IPS DF 6.9 (cell line): ENCODE measurements at places on chromosomes 16 and 17.

- H3K4me1 ChIP-seq = no peaks in the 10 kb centered on the region
- H3K36me3 ChIP-seq = no peaks in the 10 kb centered on the region
- no peak overlapping the region for H3K4me3 ChIP-seq
- H3K27ac ChIP-seq = no peak overlapping the region
- no peaks in the 10 kb centered on the region for H3K27me3 ChIP-seq
Measured at GRCh38 chr17:71987634-71988033, 133.2 kb upstream of the SOX9 start.

- no peak for DNase-seq
- peaks cover 8% of the 10 kb centered on the region for H3K4me1 ChIP-seq
- H3K4me3 ChIP-seq = no peak overlapping the region
- no peaks in the 10 kb centered on the region for H3K36me3 ChIP-seq
Measured at GRCh38 chr17:77733576-77734296, 224.8 kb upstream of the TNRC6C start.

DNA sequence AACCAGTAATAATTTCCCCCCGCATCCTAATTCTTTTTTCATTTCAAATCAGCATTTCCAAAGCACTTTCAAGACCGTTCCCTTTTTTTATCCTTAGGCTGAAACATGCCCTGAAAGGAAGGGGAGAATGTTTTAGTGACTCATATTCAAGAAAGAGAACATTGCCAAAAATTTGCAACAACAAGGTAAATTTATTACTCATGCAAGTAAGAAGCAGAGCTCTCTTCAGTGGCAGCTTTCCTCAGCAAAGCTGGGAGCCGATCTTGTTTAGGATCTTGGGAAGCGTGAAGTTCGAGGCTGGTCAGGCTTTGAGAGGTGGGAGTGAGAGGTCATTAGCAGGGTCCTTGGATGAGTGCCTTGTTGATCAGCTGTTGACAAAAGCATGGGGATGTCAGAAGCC lies 129.5 kb downstream of the PRKCA start:
- no peak for DNase-seq
- no peak overlapping the region for H3K27ac ChIP-seq

DNA sequence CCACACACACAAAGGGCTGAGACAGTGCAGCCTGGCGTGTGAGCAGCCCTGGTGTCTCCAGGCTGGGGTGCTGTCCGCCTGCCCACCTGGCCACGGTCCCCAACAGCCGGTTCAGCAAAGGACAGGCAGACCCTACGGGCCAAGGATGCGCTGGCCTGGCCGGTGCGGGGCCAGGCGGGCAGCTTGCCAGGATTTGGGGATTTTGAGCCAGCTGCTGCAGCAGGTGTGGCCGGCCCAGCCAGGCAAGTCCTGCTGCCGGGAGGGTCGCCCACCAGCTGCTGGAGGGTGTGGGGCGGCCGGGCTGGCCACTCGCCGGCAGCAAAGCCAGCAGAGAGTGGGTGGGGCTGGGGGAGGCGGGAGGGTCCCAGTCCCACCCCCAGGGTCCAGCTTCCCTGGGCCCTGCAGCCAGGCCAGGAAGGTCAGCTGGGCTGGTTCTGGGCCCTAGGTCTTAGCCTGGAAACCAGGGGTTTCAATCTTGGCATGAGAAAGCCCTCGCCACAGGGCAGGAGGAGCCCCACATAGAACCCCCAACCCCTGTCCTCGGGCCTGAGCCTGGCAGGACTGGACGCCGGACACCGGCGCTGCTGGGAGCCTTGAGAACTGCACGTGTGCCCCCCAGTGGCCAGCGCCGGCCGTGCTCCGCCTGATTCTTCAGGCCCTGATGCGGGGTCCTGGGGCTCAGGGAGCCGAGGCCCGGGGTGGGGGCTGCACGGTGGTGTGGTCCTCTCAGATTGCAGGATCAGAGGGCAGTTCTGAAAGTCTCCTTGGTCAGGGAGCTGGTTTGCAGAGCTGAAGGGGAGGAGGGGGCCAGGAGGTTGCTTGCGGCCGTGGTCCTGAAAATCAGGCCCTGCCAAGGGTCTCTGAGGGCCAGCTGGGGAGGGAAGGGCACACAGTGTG lies 17.6 kb upstream of the SSTR5 start:
- no peak overlapping the region for H3K27ac ChIP-seq
- peaks cover 3% of the 10 kb centered on the region; the same call in 1 of the 2 replicates for H3K4me1 ChIP-seq
- no peak overlapping the region for H3K4me3 ChIP-seq

DNA sequence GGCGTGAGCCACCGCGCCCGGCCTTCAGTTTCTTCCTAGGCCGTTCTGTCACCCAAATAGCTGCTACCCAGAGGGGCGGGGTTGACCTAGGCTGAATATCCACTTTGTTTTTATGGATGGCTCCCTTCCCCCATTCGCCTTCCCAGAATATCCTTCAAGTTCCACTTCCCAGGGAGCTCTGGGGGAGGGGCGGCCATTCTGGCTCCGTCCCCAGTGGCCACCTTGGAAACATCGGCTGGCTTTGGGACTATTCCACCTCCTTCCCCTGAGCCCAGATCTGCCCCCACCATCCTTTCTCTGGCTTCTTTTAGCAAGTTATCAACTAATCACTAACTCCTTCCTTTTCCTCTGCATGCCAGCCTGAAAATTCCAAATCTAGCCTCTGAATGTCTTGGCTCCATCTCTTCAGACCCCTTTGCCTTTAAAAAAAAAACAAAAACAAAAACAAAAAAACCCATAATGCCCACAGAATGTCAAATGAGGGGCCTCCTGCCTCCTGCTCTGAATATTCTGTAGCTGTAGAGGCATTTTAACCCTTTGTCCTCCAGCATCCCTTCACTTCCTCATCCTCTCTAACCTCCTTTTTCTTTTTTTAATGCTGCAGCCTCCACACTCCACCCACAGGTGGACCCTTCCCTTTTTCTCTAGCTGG lies 6.4 kb downstream of the ATP1B2 start:
- no peaks in the 10 kb centered on the region; the same call in 1 of the 2 replicates for H3K27me3 ChIP-seq
- no peaks in the 10 kb centered on the region for H3K36me3 ChIP-seq
- DNase-seq = peak; percentile 90
- H3K27ac ChIP-seq = no peak overlapping the region
- peak overlapping the region; percentile 18; the same call in 1 of the 2 replicates for H3K4me3 ChIP-seq
- H3K4me1 ChIP-seq = peaks cover 6% of the 10 kb centered on the region; the same call in 1 of the 2 replicates

DNA sequence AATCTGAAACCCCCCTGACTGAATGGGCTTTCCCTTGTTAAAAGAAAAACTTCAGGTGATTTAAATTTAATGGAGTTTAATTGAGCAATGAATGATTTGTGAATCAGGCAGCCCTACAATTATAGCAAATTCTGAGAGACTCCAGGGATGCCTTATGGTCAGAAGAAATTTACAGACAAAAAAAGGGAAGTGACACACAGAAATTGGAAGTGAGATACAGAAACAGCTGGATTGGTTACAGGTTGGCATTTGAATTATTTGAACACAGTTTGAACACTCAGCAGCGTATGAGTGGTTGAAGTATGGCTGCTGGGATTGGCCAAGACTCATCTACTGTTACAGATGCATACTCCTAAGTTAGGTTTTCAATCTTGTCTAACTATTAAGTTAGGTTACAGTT lies 19.0 kb upstream of the CPHXL start:
- H3K27ac ChIP-seq = no peak overlapping the region
- H3K4me1 ChIP-seq = no peaks in the 10 kb centered on the region
- H3K36me3 ChIP-seq = no peaks in the 10 kb centered on the region
- H3K4me3 ChIP-seq = no peak overlapping the region

DNA sequence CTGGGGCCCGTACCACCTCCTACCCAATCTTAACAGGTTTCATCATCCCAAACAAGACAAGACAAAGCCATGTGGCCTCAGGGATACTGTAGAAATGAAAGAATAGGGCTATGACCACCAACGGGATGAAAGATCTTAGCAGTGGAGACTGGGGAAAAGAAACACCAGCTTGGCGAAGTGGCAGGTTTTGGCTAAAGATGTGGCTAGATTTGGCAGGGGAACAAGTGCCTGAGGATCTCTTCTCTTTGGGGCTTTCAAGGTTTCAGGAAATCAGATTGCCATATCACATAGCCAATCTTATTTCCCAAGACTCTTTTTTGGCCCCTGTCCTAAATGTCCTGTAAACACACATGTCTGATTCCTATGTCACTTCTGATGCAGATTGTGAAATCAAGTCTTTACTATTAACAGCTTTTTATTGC lies 6.9 kb downstream of the KRT24 start:
- no peaks in the 10 kb centered on the region for H3K4me1 ChIP-seq
- H3K36me3 ChIP-seq = no peaks in the 10 kb centered on the region
- H3K27me3 ChIP-seq = no peaks in the 10 kb centered on the region
- no peak for DNase-seq
- H3K27ac ChIP-seq = no peak overlapping the region
- H3K4me3 ChIP-seq = no peak overlapping the region

DNA sequence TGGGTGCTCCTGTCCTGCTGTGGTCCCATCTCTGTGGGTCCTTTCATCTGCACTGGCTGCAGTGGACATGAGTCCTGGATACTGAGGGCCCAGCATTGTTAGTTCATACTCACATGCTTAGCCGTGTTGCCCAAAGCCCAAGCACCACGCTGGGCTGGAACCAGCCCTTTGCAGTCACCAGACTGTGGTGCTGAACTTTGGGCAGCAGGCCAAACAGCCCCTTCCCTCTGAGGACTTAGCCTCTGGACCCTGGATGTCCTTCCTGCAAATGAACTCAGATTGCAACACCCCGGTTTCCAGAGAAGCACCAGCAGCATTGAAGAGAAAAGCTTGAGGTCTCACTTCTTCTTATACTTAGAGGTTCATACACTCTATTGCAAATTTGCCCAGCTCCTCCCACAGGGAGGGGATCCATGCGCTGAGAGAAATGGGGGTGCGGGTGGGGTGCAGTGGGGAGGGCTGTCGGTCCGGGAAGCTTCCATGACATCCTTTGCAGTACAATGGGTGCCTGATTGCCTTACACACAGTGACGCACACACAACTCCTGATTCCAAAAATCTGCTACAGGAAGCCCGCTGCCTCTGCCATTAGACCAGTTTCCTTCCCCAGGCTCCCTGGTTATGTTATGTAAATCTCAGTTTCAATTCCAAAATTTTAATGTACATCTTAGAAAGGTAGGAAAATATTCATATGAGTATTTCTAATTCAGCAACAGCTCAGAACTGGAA lies 65.8 kb downstream of the RGS9 start:
- H3K4me1 ChIP-seq = no peaks in the 10 kb centered on the region
- H3K27ac ChIP-seq = no peak overlapping the region
- DNase-seq = no peak
- H3K27me3 ChIP-seq = no peaks in the 10 kb centered on the region

- peaks cover 74% of the 10 kb centered on the region for H3K27me3 ChIP-seq
- DNase-seq = no peak
- no peaks in the 10 kb centered on the region for H3K36me3 ChIP-seq
- H3K4me3 ChIP-seq = no peak overlapping the region
Measured at GRCh38 chr17:38567350-38567749, 38.4 kb downstream of the SRCIN1 start.

DNA sequence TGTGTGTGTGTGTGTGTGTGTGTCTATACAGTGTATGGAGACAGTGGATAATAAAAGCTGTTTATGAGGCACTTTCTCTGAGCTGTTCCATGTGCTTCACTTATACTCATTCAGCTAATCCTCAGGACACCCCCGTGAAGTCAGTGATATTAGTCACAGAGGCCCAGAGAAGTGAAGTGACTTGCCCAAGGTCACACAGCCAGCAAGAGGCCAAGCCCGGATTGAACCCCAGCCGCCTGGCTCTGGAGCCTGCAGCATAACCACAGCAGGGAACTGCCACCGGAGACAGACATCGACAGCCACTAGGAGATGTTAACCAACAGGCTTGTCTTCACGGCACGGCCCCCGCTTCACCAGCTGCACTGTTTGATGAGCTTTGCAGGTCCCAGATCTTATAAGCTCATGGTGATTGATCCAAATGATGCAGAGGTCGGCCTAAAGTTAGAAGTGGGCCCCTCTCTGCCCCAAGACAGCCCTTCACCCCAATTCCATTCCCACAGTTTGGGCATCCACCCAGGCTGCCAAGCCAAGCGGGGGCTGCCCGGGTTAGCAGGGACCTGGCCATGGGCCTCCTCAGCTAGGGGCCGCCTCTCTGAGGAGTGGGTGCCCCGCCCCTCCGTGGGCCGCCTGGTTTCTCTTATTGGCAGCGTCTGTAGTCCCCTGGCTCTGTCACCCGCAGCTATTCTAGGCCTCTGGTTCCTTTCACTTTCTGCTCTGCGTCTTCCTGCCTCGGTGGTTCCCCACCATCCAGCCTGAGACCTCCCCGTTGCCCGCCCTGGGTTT lies 30.9 kb downstream of the SOCS1 start:
- no peaks in the 10 kb centered on the region for H3K27me3 ChIP-seq
- no peaks in the 10 kb centered on the region for H3K36me3 ChIP-seq
- no peak overlapping the region for H3K4me3 ChIP-seq

DNA sequence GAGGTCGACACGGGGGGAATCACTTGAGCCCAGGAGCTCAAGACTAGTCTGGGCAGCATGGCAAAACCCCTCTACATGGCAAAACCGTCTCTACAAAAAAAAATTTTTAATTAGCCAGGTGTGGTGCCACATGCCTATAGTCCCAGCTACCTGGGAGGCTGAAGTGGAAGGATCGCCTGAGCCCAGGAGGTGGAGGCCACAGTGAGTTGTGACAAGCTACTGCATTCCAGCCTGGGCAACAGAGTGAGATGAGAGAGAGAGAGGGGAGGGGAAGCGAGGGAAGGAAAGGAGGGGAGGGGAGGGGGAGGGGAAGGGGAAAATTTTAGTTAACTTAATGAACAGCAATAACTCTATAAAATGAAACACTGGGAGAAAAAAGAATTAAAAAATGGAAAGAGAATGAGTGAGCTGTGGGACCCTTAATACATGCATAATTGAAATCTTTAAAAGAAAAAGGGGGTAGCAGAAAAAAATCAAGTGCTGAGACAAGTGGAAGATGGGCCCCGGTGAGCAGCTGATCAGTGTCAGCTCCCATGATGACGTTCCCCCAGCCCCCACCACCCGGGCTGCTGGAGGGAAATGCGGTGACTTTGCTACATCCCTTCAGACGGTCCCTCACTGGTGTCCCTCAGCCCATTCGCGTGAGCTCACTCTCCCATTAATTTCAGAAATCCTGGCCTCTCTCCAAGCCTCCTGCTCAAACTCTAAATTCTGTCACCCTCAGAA lies 2.7 kb downstream of the ASGR2 start:
- H3K4me3 ChIP-seq = no peak overlapping the region
- H3K27ac ChIP-seq = no peak overlapping the region
- no peak for DNase-seq
- peaks cover 1% of the 10 kb centered on the region; the same call in 1 of the 2 replicates for H3K4me1 ChIP-seq

- no peak overlapping the region for H3K27ac ChIP-seq
- H3K36me3 ChIP-seq = no peaks in the 10 kb centered on the region
- no peaks in the 10 kb centered on the region for H3K27me3 ChIP-seq
- H3K4me3 ChIP-seq = no peak overlapping the region
- H3K4me1 ChIP-seq = no peaks in the 10 kb centered on the region
Measured at GRCh38 chr17:72388765-72389473, 268.1 kb downstream of the SOX9 start.

DNA sequence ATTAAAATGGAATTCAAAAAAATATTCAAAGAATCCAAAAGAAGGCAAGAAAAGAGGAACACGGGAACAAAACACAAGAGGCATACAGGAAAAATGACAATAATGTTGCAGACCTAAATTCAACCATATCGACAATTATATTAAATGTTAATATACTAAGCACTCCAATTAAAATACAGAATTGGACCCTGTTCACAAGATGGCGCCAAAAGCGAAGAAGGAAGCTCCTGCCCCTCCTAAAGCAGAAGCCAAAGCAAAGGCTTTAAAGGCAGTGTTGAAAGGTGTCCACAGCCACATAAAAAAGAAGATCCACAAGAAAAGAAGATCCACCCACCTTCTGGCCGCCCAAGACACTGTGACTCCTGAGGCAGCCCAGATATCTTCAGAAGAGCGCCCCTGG lies 6.3 kb upstream of the XAF1 start:
- no peak for DNase-seq
- H3K36me3 ChIP-seq = no peaks in the 10 kb centered on the region
- no peak overlapping the region for H3K27ac ChIP-seq
- peaks cover 6% of the 10 kb centered on the region; the same call in 1 of the 2 replicates for H3K4me1 ChIP-seq
- H3K27me3 ChIP-seq = no peaks in the 10 kb centered on the region

- H3K36me3 ChIP-seq = no peaks in the 10 kb centered on the region
- H3K27me3 ChIP-seq = no peaks in the 10 kb centered on the region
- DNase-seq = no peak
- no peak overlapping the region for H3K4me3 ChIP-seq
- H3K4me1 ChIP-seq = no peaks in the 10 kb centered on the region
Measured at GRCh38 chr16:67036323-67036741, 7.4 kb downstream of the CBFB start.
